ENCODE measurements at places on chromosomes 12 and 14.

DNA sequence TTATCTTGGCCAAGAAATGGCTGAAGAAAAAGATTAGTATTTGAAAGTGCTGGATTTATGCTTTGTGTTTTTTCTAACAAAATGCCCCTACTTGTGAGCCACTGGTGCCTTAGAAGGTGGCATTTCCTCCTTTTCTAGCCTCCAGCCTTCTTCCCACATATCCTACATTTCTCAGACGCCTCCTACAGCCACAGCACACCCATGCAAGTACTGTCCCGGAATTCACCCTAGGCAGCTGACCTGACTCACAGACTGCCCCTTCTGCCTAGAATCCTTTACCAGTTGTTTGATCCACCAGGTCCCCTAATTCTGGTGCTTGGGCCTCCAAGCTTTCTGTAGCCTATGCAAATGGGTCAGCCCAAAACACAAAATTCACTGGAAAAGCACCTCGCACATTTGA, 166.0 kb downstream of the FOXN3 start:
- DNase-seq, result no peak

- DNase-seq, result no peak
Measured at GRCh38 chr14:69580009-69580577, 5.4 kb upstream of the CCDC177 start.

DNA sequence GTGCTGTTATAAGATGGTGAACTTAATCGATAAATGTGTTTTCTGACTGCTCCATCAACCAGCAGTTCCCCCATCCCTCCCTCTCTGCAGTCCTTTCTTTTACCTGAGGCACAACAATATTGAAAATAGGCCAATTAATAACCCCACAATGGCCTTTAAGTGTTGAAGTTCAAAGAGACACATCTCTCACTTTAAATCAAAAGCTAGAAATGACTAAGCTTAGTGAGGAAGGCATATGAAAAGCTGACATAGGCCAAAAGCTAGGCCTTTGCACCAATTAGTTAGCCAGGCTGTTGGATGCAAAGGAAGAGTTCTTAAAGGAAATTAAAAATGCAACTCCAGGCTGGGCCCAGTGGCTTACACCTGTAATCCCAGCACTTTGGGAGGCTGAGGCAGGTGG, 43.7 kb downstream of the SAV1 start:
- no peak for DNase-seq

DNA sequence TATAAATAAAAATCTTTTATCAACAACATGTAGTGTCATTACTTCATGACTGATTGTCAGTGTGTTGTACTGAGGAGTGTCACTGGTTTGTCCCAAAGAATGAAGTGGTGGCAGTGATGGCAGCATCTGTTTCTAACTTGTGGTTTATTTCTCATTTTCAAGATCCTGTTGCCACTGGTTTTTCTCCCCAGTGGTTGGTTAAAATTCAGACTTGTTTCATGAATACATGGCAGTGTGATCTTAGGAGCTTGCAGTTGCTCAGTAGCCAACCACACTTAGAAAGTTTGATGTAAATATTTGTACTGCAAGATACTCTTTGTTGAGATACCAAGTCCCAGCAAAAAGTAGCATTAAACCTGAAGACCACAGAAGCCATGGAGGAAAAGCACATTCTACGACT, 69.8 kb downstream of the PLEKHA5 start:
- DNase-seq, result no peak

DNA sequence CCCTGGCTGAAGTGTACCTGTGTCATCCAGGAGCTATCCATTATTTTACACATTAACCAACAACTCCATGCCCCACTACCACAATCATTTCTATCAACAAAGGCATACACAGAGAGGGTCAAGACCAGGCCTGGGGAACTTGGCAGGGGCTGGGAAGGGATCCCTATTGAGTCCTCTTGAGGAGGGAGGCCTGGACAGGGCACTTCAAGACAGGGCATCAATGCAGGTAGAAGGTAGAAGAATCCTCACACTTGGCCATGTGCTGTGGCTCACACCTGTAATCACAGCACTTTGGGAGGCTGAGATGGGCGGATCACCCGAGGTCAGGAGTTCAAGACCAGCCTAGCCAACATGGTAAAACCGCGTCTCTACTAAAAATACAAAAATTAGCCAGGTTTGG, 13.4 kb upstream of the ANKRD33 start:
- DNase-seq, result no peak

GRCh38 chr14:84581041-84581440, 948.9 kb upstream of the FLRT2 start:
- DNase-seq, result no peak

DNA sequence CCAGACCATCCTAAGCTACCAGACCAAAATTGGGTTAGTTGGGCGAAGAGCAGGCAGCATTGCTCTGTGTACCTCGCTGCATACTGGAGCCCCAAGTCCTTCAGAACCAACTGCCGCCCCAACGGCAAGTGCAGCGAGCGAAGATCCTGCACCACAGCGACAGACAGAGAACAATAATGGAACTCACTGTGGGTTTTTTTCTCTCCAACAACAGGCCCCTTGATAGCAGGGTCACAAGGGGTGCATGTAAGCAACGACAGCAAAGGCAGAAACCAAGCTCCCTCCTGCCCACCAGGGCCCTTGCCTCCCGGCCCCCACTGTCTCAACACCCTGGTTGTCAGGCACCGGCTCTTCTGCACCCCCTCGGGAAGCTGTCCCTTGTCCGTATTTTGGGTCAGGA, 39.0 kb downstream of the RNF34 start:
- DNase-seq, result no peak

- no peak for DNase-seq
Measured at GRCh38 chr12:89597770-89598169, 71.9 kb upstream of the POC1B start.

DNA sequence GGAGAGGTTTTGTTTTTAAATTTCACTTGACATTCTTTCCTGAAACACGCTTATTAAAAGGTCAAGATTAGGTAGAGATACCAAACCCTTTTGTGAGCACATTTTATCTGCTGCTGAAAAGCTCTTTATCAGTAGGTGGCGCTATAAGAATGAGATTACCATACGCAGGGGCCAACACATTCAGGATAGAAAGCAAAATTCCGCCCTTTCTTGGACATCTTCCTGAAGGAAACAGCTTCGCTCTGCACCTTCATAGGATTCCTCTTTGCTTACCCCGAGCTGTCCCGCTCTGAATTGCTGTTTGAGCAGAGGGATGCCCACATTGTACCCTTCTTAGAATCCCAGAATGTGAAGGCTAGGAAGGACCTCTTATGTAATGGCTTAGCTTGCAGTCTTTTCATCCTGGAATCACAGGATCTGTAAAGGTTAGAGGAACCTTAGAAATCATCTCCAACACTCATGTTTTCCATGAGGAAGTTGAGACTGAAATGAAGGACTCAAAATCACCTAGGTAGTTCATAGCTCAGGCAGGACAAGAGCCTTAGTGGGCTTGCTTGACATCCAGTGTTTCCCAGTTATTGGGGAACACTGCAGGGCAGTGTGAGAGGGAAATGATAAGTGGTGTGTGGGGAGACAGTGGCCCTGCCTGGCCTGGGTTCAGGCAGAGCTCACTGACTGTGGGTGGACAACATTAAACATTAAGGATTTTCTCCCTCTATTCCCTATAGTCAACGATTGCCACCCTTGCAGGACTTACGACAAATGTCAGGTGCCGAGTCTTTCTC, 38.7 kb upstream of the CRY1 start:
- peak; percentile 23 for DNase-seq

GRCh38 chr14:29240066-29240465, 473.5 kb downstream of the FOXG1 start:
- DNase-seq, result no peak

DNA sequence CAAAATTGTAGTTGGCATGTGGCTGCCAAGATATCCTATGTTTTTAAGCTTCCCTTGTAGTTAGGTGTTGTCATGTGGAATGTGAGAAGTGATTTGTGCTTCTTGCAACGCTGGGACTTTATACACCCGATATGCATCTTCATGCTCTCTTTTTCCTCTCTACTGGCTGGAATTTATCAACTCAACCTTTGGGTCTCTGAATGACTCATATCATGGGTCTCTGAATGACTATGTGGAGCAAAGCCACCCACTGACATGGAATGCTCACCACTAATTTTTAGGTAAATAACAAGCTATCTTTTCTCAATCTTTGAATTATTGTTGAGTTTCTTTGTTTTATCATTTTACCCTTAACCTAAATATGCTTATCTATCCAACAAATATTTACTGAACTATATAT, 144.6 kb downstream of the ATP23 start:
- DNase-seq, result no peak

DNA sequence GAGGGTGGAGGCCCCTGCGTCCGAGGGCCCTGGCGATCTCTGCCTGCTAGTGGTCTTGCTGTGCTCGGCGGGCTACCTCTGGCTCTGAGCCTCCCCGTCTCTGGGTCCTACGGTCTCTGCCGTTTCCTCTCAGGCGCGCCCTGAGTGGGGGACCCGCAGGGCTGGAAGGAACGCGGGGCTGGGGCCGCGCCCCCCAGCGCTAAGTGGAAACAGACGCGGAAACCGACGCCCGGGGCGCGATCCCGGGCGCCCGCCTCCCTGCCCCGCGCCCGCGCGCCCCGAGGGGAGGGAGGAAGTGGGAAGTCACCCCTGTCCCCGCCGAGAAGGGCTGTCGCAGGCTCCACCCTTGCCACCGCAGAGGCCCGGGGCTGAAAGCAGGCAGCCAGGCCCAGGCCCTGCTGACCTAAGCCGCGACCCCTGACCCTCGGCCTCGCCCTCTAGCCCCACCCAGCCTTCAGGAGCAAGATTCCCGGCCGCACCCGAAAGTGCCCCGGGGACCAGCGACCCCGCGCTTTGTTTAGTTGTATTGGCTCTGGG, 831 bp downstream of the CRIP1 start:
- peak; percentile 70 for DNase-seq

- no peak for DNase-seq
Measured at GRCh38 chr12:107287436-107288413, 194.4 kb upstream of the CRY1 start.
